ENCODE measurements at places on chromosomes 6 and 20. TPM values are rescaled to one million over a fixed set of nuclear protein-coding genes. Genes with fewer than 3 reads are reported as not detected.

DNA sequence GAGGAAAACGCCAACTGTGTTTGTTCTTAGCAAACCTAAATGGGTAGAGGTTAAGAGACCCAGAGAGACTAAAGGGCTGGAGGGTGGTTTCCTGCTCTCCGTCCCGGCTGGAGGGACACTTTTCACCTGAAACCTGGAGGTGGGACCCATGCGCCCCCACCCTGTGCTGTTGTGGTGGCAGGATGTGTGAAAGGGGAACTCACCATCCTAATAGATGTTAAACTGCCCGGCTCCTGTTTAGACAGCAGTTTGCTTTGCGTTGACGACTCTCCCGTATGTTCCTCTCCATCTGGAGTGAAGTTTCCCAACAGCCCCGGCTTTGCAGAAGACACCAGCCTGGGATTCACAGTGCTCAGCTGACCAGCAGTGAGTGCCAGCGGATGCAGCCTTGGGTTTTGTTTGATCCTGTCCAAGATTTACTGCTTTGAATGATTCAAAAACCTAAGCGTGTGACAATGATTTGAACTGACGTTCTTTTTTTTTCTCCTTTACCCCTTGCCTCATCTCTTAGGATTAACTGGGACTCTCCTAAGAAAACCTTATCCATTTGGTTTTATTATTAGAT lies 66.0 kb downstream of the CDH4 start:
- H3K36me3 ChIP-seq: no peaks in the 10 kb centered on the region
- H3K27ac ChIP-seq: no peak overlapping the region
- no peak for DNase-seq
- H3K4me1 ChIP-seq: no peaks in the 10 kb centered on the region

- H3K36me3 ChIP-seq: no peaks in the 10 kb centered on the region
- H3K27me3 ChIP-seq: no peaks in the 10 kb centered on the region
- no peaks in the 10 kb centered on the region for H3K4me1 ChIP-seq
Measured at GRCh38 chr20:36836591-36837269, 39.2 kb upstream of the TLDC2 start.

Gene C6orf58
- not detected for total RNA-seq

Gene PSORS1C2
- total RNA-seq: not detected
